ENCODE measurements at places on chromosomes 16 and 17.

DNA sequence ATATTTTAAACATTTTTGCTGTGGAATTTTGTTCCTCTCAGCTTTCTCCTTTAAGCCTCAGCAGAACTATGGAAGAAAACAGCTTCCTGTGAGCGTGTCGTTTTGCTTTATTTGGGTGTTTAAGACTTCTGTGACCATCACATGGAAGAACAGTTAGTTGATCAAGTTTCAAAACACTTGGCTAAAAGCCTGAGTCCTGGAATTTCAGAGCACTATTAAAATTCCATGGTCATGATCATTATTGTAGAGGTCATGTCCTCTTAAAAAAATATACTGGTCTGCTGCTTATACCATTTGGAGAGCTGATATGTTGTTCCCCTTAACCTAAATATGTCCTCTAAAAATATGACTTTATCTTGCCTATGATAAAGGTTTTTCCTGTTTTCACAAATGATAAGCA, 12.6 kb upstream of the CDR2 start:
- no peak for DNase-seq

GRCh38 chr16:25121824-25122600, 10.5 kb downstream of the LCMT1 start:
- DNase-seq: no peak

- no peak for DNase-seq
Observed at GRCh38 chr17:64170286-64170685, 40.3 kb upstream of the ERN1 start.

- no peak for DNase-seq
Observed at GRCh38 chr17:60819447-60820130, 141.9 kb downstream of the BCAS3 start.

GRCh38 chr17:9254841-9255240, 233.5 kb downstream of the NTN1 start:
- no peak for DNase-seq

DNA sequence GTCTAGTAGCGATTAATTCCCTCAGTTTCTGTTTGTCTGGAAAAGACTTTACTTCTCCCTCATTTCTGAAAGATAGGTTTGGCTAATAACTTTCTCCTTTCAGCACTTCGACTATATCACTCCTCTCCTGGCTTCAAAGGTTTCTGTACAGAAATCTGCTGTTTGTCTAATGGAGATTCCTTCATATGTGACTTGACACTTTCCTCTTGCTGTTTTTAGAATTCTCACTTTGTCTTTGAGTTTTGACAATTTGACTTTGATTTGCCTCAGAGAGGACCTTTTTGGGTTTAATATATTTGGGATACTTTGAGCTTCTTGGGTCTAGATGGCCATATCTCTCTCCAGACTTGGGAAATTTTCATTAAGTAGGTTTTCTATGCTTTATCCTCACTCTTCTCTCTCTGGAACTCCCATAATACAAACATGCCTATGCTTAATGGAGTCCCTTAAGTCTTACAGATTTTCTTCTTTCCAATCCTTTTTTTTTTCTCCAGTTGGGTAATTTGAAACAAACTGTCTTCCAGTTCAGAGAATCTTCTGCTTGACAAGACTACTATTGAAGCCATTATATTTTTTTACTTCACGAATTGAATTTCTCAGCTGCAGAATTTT, 7.8 kb upstream of the PRSS21 start:
- DNase-seq: no peak

- peak; percentile 71 for DNase-seq
Observed at GRCh38 chr17:74744714-74745547, 3.5 kb upstream of the NHERF1 start.

- DNase-seq: no peak
Observed at GRCh38 chr17:32226886-32227285, 38.7 kb upstream of the RHBDL3 start.

GRCh38 chr16:82344157-82344556, 174.1 kb upstream of the MPHOSPH6 start:
- no peak for DNase-seq

DNA sequence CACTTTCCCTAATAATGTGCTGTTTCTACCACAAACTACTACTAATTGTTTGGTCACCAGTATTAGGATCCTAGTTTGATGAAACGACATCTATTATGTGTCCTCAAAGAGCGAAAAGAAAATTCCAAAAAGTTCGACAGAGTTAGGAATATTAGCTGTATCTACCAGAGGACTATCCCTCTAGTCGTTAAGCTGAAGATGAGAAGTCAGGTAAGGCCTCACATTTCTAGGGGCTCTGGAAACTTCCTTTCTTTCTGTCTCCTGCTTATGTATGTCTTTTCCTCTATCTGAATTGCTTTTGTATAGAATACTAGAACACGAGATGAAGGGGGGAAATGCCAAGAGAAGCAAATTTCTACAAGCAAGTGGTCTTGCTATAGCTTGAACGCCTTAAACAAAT, 1.6 kb downstream of the GLG1 start:
- no peak for DNase-seq

DNA sequence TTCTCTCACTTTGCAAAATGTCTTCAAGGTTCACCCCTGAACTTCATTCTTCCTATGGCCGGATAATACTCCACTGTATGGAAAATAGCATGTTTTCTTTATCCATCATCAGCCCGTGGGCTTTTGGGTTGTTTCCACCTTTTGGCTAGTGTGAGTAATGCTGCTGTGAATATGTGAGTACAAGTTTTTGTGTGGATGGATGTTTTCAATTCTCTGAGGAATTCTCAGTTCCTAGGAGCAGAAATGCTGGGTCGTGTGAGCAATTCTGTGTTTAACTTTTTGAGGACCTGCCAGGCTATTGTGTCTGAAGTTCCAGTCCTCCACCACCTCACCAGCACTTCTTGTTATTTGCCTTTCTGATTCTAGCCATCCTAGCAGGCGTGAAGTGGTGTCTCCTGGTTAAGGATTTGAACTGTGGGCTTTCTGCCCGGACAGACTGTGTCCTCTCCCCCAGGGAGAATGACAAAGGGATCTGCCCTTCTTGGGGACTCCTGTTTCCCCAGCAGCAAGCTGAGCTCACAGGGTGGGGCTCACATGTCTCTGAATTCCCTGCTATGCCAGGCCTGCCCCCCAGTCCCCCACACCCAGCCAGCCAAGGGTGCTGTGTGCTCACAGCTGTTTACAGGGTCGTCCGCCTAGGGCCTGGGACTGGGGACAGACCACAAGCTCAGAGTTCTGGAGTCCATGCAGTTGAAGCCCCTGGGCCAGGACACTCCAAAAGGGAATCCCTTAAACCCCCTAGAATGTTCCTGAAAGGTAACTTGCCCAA, 92.2 kb upstream of the CIBAR2 start:
- no peak for DNase-seq

GRCh38 chr17:39069114-39069756, 82.2 kb downstream of the PLXDC1 start:
- no peak for DNase-seq

DNA sequence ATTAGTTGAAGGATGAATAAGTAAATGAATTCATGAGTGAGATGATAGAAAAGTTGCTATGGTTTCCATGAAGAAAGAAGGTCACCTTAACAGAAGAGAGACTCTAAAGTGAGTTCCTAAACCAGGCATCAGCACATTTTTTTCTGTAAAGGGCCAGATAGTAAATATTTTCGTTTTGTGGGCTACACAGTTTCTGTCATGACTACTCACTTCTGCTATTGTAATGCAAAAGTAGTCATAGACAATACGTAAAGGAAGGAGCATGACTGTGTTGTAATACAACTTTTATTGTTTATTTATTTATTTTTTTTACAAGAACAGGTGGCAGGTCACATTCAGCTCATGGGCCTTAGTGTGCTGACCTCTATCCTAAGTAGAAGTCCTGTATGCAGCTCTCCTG, 426.1 kb upstream of the DYNLRB2 start:
- no peak for DNase-seq

GRCh38 chr16:17324451-17324850, 146.3 kb downstream of the XYLT1 start:
- DNase-seq: no peak

Measured in activated CD8-positive, alpha-beta memory T cell treated with anti-CD3 and anti-CD28 coated beads for 4 hours (primary cell).